ENCODE measurements at places on chromosomes 12 and 14.
A peak's percentile ranks its signal among the peaks of the same experiment; 100 is the strongest.

- no peak for DNase-seq
Observed at GRCh38 chr12:14935031-14935430, 3.3 kb downstream of the ERP27 start.

GRCh38 chr12:65720136-65721130 lies 103.8 kb upstream of the HMGA2 start:
- peak; percentile 69 for DNase-seq

DNA sequence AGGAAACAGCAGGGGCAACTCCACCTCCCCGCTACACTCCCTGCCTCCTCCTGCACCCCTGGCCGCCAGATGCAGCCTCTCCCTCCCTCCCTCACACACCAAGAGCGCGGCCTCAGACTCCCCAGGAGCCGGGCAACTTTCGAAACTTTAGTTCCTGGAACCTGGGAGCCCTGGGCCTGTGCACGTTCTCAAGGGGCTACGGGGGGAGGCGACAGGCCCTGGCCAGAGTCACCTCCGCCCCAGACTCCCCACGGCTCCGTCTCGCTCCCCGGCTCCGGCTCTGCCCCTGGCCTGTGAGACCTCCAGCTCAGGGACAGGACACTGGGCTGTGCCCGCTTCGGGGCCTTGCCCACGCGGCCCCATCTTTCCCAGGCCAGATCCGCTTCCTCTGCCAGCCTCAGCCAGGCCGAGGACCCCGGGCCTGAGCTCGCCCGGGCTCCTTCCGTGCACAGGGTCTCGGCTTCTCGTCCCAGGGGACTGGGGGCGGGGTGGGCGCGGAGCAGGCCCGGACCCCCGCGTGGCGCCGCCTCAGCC lies 5.5 kb downstream of the AMN start:
- no peak for DNase-seq

- peak; percentile 51 for DNase-seq
Observed at GRCh38 chr12:118190266-118190665, 54.3 kb downstream of the PEBP1 start.

GRCh38 chr12:94184995-94185719 lies 36.8 kb downstream of the PLXNC1 start:
- DNase-seq, result no peak

DNA sequence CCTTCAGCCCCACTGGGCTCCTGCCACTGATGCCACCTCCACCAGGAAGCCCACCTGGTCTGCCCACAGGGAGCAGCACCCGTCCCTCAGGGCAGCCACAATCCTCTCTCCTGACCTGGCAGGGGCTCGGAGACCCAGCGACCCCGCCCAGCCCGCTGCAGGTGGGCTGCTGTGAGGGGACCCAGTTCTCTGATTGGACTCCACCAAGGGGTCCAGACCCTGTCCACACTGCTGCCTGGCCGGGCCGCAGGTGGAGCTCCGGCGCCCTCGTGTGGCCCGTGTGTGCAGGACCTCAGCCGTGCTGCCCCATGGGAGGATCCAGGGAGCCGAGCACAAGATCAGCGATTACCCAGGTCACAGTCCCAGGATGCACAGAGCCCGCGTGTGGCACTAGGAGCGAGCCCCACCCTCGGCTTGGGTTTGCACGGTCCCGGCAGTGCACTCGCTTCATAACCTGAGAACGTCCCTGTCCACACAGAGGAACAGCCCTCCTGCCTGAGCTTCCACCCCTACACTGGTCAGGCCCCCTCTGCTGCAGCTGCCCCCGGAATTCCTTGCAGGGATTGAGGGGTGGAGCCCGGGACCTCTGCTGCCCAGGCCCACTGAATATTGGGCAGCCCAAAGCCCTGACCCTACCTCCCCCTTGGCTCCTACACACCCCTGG lies 35.4 kb upstream of the TMEM179 start:
- DNase-seq, result peak; percentile 34

DNA sequence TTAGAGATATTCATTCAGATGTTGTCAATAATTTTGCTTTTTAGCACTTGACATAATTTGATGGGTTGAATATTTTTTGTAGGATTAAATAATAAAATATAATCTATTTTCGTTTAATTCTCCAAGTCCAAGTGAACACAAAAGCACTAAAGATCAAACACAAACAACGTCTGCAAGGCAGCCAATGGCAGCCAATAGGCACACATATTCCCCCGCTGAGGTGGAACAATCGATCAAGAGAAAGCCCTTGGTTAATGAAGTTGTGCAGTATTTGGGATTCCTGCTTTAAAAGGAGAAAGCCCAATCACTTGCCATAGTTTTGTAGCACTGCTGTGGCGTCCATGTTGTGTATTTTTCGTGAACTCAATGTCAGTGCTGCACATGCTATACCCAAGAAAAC lies 1.5 kb downstream of the DHRS7 start:
- no peak for DNase-seq

- DNase-seq, result no peak
Observed at GRCh38 chr14:56881181-56881580, 70.9 kb upstream of the OTX2 start.

GRCh38 chr12:84696908-84697540 lies 215.6 kb downstream of the SLC6A15 start:
- DNase-seq, result peak; percentile 7

DNA sequence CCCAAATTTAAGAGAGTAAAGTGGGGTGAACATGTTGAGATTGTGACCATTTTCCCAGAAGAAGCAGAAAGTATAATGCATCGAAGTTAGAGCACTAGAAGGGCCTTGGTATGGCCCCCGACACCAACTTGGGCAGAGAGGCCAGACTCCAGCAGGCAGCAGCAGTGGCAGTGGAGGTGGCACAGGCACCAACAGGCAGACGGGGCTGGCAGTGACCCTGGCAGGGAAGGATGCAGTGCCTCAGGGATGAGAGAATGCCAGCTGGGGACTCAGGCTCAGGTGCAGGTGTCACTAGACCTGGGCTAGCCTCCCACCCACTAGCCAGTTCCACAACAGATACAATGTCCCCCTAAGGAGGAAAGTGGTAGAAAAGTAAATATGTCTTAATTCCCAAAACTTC lies 27.7 kb upstream of the AMIGO2 start:
- DNase-seq, result no peak

GRCh38 chr14:93832081-93832480 lies 43.8 kb upstream of the PRIMA1 start:
- DNase-seq, result no peak

DNA sequence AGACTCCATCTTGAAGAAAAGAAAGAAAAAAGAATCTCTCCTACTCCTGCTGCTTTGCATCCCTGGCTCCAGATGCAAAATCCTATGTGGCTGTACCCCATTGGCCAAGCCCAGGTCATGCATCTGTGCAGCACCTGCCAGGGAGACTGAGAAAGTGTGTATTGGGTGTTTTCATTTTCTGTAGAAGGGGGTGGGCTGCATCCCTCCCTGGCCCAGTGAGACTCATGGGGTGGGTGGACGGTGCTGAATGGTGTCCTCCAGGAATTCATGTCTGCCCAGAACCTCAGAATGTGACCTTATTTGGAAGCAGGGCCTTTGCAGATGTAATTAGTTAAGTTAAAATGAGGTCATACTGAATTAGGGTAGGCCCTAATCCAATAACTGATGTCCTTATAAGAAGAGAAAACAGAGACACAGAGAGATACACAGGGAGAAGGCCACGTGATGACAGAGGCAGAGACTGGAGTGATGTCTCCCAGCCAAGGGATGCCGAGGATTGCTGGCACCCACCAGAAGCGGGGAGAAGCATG lies 23.2 kb downstream of the MOAP1 start:
- no peak for DNase-seq

- no peak for DNase-seq
Observed at GRCh38 chr14:102606296-102606695, 13.8 kb downstream of the RCOR1 start.

GRCh38 chr12:4285070-4285469 lies 11.5 kb downstream of the CCND2 start:
- DNase-seq, result no peak

GRCh38 chr12:125229878-125230530 lies 164.8 kb downstream of the AACS start:
- no peak for DNase-seq

DNA sequence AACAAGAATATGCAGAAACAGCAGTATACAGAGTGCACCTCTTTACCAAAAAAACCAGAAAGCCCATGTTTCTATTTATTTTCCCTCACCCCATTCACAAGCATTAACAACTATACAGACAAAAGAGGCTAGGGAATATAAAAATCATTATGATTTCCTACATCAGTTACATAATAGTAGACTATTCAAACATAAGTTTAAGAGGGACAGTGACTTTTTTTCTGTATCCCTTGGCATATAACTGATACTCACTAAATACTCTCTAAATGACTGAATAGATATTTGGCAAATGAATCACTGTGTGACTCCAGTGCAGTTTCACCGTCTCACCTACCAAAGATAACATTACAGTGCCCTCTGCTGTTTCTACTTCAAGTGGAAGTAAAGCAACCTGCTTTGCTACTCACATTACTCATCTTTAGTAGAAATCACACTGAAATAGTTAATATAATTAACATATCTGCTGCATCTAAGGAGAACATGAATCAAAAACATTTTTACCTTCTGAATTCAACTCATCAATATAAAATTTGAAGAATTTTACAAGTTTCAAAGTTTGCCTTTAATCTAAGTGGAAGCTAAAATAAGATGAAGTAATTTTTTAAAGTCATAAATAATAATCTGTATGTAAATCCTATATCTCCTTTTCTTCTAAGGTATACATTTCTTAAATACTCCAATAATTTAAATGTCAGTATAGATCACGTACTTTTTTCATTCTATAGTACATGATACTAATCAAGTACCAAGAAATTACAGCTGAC lies 103.8 kb downstream of the OSBPL8 start:
- DNase-seq, result peak; percentile 88
